ENCODE measurements at places on chromosomes 7 and 10. TPM values are rescaled to one million over a fixed set of nuclear protein-coding genes. Genes with fewer than 3 reads are reported as not detected.

GRCh38 chr10:45553155-45553554, 119.4 kb downstream of the ZFAND4 start:
- H3K36me3 ChIP-seq = no peaks in the 10 kb centered on the region
- no peak overlapping the region for H3K27ac ChIP-seq
- H3K27me3 ChIP-seq = no peaks in the 10 kb centered on the region
- no peaks in the 10 kb centered on the region for H3K4me1 ChIP-seq
- no peak for DNase-seq

GRCh38 chr7:96949766-96950165, 55.6 kb upstream of the DLX6 start:
- H3K27ac ChIP-seq = no peak overlapping the region
- H3K4me1 ChIP-seq = no peaks in the 10 kb centered on the region
- DNase-seq = no peak
- H3K27me3 ChIP-seq = no peaks in the 10 kb centered on the region
- H3K36me3 ChIP-seq = no peaks in the 10 kb centered on the region

DNA sequence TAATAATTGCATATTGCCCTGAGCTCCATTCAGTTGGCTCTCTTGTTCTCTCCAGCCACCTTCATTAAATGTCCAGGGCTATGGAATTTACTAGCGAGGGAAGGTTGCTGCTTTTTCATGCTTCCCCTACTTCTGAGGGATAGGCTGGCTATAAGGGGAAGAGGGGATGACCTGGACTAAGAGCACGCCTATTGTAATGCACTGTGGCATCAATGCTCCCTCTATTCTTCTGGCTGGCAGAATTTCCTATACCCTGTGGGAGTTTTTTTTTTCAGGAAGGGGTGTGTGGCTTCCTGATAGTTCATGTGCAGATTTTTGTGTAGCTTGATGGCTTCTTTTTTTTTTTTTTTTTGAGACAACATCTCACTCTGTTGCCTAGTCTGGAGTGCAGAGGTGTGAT, 155.8 kb downstream of the SND1 start:
- H3K27me3 ChIP-seq = no peaks in the 10 kb centered on the region
- H3K4me1 ChIP-seq = no peaks in the 10 kb centered on the region
- no peak overlapping the region for H3K4me3 ChIP-seq

GRCh38 chr10:48981310-48981907, 41.8 kb upstream of the LRRC18 start:
- H3K27ac ChIP-seq = no peak overlapping the region
- no peaks in the 10 kb centered on the region for H3K27me3 ChIP-seq
- no peaks in the 10 kb centered on the region for H3K36me3 ChIP-seq
- no peak overlapping the region for H3K4me3 ChIP-seq
- DNase-seq = no peak

DNA sequence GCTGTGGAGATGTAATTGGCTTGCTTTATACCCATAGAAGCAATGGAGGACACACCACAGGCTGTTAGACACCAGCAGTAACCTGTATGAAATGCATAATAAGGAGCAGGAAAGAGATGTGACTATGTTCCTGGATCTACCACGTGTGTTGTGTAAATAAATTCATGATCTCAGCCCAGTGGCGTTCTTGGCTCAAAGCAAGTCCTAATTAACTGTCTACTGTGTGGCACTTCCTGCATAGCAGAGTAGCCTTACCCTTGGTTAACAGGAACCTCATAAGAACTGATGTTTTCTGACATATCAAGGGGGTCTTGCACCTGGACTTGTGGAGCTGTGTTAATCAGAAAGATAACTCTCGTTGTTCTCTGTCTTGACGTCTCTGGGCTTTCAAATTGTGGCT, 25.7 kb upstream of the FAM180A start:
- no peak overlapping the region for H3K4me3 ChIP-seq
- no peak for DNase-seq
- no peak overlapping the region for H3K27ac ChIP-seq
- H3K4me1 ChIP-seq = no peaks in the 10 kb centered on the region

GRCh38 chr7:123120286-123120685, 79.5 kb downstream of the SLC13A1 start:
- H3K27me3 ChIP-seq = no peaks in the 10 kb centered on the region
- H3K4me3 ChIP-seq = no peak overlapping the region
- H3K27ac ChIP-seq = no peak overlapping the region
- no peak for DNase-seq

GRCh38 chr7:155191137-155191536, 106.5 kb upstream of the INSIG1 start:
- no peak overlapping the region for H3K27ac ChIP-seq
- no peak overlapping the region for H3K4me3 ChIP-seq
- no peak for DNase-seq
- H3K36me3 ChIP-seq = no peaks in the 10 kb centered on the region
- no peaks in the 10 kb centered on the region for H3K4me1 ChIP-seq
- H3K27me3 ChIP-seq = peaks cover 26% of the 10 kb centered on the region

GRCh38 chr7:49781996-49782395, 8.6 kb downstream of the VWC2 start:
- H3K27ac ChIP-seq = no peak overlapping the region
- DNase-seq = no peak
- peaks cover 5% of the 10 kb centered on the region for H3K27me3 ChIP-seq
- no peaks in the 10 kb centered on the region for H3K36me3 ChIP-seq
- H3K4me3 ChIP-seq = no peak overlapping the region
- no peaks in the 10 kb centered on the region for H3K4me1 ChIP-seq

DNA sequence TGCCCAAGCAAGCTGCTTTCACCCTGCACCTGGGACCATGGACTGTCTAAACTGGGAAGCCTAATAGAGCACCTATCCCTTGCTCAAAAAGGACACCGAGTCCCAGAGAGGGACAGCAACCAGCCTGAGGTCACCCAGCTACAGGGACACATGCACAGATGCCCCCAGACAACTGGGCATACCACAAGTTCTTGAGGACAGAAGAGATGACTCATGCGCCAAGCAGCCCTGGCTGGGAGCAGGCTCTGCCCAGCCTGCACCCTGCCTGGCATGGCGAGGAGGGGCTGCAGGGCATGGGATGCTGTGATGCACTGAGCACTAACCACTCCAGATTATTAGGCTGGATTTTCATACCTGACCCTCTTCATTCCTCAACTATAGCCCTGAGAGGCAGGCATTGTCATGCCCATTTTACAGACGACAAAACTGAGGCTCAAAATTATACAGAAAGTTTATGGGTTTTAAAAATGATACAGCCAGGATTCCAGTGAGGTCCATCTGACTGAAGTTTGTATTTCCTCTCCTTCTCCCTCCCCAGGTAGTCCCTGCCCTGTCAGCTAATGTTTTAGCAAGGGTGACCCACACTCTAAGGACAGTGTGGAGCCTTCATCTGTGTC, 289.3 kb upstream of the ZMIZ1 start:
- no peaks in the 10 kb centered on the region for H3K4me1 ChIP-seq
- H3K4me3 ChIP-seq = no peak overlapping the region
- no peaks in the 10 kb centered on the region for H3K36me3 ChIP-seq
- peak overlapping the region; percentile 87 for H3K27ac ChIP-seq
- no peaks in the 10 kb centered on the region for H3K27me3 ChIP-seq

DNA sequence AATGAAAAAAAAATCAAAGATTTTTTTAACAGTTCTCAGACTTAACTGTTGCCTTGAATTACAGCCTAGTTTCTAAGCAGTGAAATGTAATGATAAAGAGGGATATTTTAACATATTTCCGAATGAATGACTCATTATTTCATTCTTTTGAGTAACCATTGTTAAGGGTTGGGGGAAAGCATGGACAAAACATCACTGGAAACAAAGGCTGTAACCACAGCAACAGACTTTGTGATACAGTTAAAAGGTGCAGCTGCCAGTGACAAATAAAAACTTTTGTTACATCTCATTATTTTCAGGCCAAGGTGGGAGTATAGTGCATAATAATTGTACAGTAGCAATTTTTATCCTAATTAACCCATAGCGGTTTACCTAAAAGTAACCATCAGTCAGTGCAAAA, 172.6 kb downstream of the LRRTM3 start:
- no peak for DNase-seq
- no peaks in the 10 kb centered on the region for H3K27me3 ChIP-seq
- H3K4me3 ChIP-seq = no peak overlapping the region
- H3K27ac ChIP-seq = no peak overlapping the region
- no peaks in the 10 kb centered on the region for H3K36me3 ChIP-seq

GRCh38 chr7:102407910-102408309, 11.7 kb downstream of the PRKRIP1 start:
- no peak for DNase-seq
- H3K27me3 ChIP-seq = no peaks in the 10 kb centered on the region
- H3K4me1 ChIP-seq = no peaks in the 10 kb centered on the region
- no peak overlapping the region for H3K4me3 ChIP-seq
- H3K36me3 ChIP-seq = peaks cover 57% of the 10 kb centered on the region

GRCh38 chr7:79741684-79742083, 288.2 kb upstream of the MAGI2 start:
- no peak overlapping the region for H3K27ac ChIP-seq
- H3K27me3 ChIP-seq = no peaks in the 10 kb centered on the region
- no peaks in the 10 kb centered on the region for H3K36me3 ChIP-seq
- no peaks in the 10 kb centered on the region for H3K4me1 ChIP-seq

- peak within 1 kb of the TSS; percentile 34 for H3K4me3 ChIP-seq
- H3K4me1 ChIP-seq = peaks cover 15% of the 10 kb centered on the region
- DNase-seq = peak; percentile 67
- peaks cover 10% of the 10 kb centered on the region for H3K27me3 ChIP-seq
- H3K36me3 ChIP-seq = no peaks in the 10 kb centered on the region
- peak within 1 kb of the TSS; percentile 42 for H3K27ac ChIP-seq
These were observed at the start of gene PIK3AP1 for GRCh38 chr10:96720422-96721206. PIK3AP1 (minus strand) TSS chr10:96720514; CDS start chr10:96720394, 120 bp downstream.

- no peak for DNase-seq
- no peaks in the 10 kb centered on the region for H3K27me3 ChIP-seq
- H3K4me3 ChIP-seq = no peak overlapping the region
- H3K36me3 ChIP-seq = peaks cover 92% of the 10 kb centered on the region
These were observed 71.5 kb downstream of the WAPL start for GRCh38 chr10:86449926-86450558.

DNA sequence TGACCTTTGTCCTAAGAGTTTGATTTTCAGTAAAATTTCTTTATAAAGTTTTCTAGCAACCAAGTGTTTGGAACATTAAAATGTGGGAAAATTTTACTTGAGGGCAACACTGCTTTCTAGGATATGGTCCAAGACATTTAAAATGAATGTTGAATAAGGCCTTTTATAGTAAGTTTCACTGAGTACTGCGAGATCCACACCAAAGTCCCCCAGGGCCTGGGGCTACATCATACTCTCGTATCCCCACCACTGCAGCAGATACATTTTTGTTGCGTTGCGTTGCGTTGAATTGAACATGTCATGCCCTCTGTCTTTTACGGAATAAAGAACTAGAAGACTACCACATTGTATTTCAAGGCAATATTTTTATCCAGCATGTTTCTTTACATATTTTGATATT, 44.5 kb downstream of the PRTFDC1 start:
- no peak overlapping the region for H3K4me3 ChIP-seq
- no peak for DNase-seq
- H3K36me3 ChIP-seq = no peaks in the 10 kb centered on the region
- no peaks in the 10 kb centered on the region for H3K4me1 ChIP-seq

GRCh38 chr7:94247970-94248369, 146.7 kb upstream of the COL1A2 start:
- H3K4me1 ChIP-seq = peaks cover 5% of the 10 kb centered on the region
- H3K27me3 ChIP-seq = no peaks in the 10 kb centered on the region
- no peak for DNase-seq
- H3K27ac ChIP-seq = no peak overlapping the region
- no peaks in the 10 kb centered on the region for H3K36me3 ChIP-seq
- H3K4me3 ChIP-seq = no peak overlapping the region

GRCh38 chr10:16816830-16817124, 447 bp downstream of the RSU1 start:
- H3K4me3 ChIP-seq = peak overlapping the region; percentile 57
- no peaks in the 10 kb centered on the region for H3K27me3 ChIP-seq
- H3K27ac ChIP-seq = peak overlapping the region; percentile 89
- no peak for DNase-seq

- H3K4me1 ChIP-seq = no peaks in the 10 kb centered on the region
- H3K36me3 ChIP-seq = no peaks in the 10 kb centered on the region
- DNase-seq = no peak
- no peaks in the 10 kb centered on the region for H3K27me3 ChIP-seq
- no peak overlapping the region for H3K4me3 ChIP-seq
- no peak overlapping the region for H3K27ac ChIP-seq
These were observed 12.7 kb downstream of the EPDR1 start for GRCh38 chr7:37933018-37933566.

DNA sequence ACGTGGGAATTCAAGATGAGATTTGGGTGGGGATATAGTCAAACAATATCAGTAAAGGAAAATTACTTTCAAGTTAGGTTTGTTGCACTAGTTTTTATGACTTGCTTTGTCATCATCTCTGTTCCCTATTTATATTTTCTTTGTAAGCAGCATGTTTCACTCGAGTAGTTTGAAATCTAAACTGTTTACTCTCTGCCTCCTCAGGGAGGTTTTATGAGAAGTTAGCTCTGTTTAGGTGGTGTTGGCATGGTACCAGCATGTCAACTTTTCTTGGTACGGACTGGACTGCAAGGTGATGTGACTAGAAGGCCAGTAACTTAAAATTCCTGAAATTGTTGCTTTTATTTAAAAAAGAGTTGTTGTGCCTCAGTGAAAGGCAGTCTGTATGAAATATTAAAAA, 59.2 kb upstream of the MTPN start:
- no peak for DNase-seq
- H3K27ac ChIP-seq = peak overlapping the region; percentile 86
- peaks cover 43% of the 10 kb centered on the region for H3K4me1 ChIP-seq
- no peak overlapping the region for H3K4me3 ChIP-seq

- no peaks in the 10 kb centered on the region for H3K4me1 ChIP-seq
- no peak overlapping the region for H3K4me3 ChIP-seq
- no peaks in the 10 kb centered on the region for H3K27me3 ChIP-seq
These were observed 163.1 kb downstream of the PPP1R17 start for GRCh38 chr7:31850066-31850465.

GRCh38 chr7:92836489-92836999, at the start of gene CDK6:
CDK6 (minus strand) TSS chr7:92836573; CDS start chr7:92833323, 3,250 bp downstream.
- H3K27ac ChIP-seq = peak within 1 kb of the TSS; percentile 97
- peaks cover 14% of the 10 kb centered on the region for H3K4me1 ChIP-seq
- H3K27me3 ChIP-seq = no peaks in the 10 kb centered on the region

DNA sequence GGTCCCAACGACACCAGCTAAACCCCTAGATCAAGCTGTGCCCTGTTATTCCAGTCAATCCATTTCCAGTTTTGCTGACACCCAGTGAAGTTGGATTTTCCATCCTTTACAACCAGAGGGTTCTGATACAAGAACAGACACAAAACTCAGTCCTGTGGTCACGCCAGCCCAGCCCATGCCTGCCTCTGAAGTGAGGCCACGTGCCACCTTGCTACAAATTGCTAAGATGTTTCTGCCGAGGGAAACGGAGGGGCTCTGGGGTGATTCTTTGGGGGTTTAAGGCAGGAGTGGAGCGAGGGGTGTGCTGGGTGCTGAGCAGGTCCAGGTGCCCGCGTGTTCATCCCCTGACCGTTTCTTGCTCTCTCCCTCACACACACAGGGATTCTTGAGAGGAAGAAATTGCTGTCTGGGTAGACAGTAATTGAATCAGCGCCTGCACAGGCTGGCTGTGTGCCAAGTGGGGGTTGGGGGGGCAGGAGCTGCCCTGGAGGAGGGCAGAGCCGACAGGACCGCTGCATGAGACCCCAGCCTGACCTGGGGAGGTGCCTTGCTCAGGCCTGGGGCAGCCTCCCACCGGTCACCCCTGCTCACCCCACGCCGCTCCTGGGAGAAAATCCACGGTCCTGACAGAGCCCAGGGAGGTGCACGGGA, 38.1 kb downstream of the ADAP1 start:
- H3K4me3 ChIP-seq = no peak overlapping the region
- H3K4me1 ChIP-seq = peaks cover 9% of the 10 kb centered on the region
- no peaks in the 10 kb centered on the region for H3K27me3 ChIP-seq
- peak; percentile 67 for DNase-seq
- no peak overlapping the region for H3K27ac ChIP-seq

Gene PFKFB3
- 28.0 TPM for total RNA-seq

Gene MKX
- 13.9 TPM for total RNA-seq

Gene CFAP70
- 1.1 TPM for total RNA-seq

Gene ABLIM1
- total RNA-seq = 41.9 TPM

Gene GPC2
- 0.41 TPM for total RNA-seq

Gene NT5C3A
- total RNA-seq = 29.6 TPM

Gene CDH23
- 3.0 TPM for total RNA-seq

Gene CHN2
- total RNA-seq = 12.9 TPM
